ENCODE measurements at places on chromosomes 6 and 20.

DNA sequence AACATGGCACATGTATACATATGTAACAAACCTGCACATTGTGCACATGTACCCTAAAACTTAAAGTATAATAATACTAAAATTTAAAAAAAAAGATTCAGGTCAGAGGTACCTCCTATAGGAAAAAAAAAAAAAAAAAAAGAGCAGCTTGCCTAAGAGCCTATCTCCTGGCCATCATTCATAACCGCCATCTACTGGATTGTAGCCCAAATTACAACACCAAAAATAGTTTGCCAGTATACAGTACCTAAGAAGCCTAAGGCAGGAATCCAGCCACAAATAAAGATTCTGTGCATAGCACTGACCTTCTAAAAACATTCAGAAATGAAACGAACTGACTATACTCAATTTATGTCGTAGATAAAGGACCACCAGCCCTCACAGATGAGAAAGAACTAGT lies 438.4 kb upstream of the ADGRB3 start:
- H3K27me3 ChIP-seq, result no peaks in the 10 kb centered on the region
- no peak overlapping the region for H3K4me3 ChIP-seq
- no peaks in the 10 kb centered on the region for H3K4me1 ChIP-seq
- H3K27ac ChIP-seq, result no peak overlapping the region
- H3K36me3 ChIP-seq, result no peaks in the 10 kb centered on the region

- H3K4me3 ChIP-seq, result peak overlapping the region; percentile 30
- peak; percentile 98 for DNase-seq
- H3K36me3 ChIP-seq, result no peaks in the 10 kb centered on the region
Measured at GRCh38 chr20:47334022-47334551, 22.4 kb downstream of the ZMYND8 start.

GRCh38 chr6:104686550-104687175 lies 173.1 kb downstream of the HACE1 start:
- no peak overlapping the region for H3K4me3 ChIP-seq
- no peaks in the 10 kb centered on the region for H3K27me3 ChIP-seq
- peaks cover 8% of the 10 kb centered on the region for H3K4me1 ChIP-seq
- no peaks in the 10 kb centered on the region for H3K36me3 ChIP-seq
- DNase-seq, result no peak

GRCh38 chr20:59955131-59955796 lies 3.0 kb upstream of the CDH26 start:
- H3K4me1 ChIP-seq, result no peaks in the 10 kb centered on the region
- no peak overlapping the region for H3K4me3 ChIP-seq
- no peak for DNase-seq
- H3K27me3 ChIP-seq, result no peaks in the 10 kb centered on the region
- H3K27ac ChIP-seq, result no peak overlapping the region

- peaks cover 3% of the 10 kb centered on the region for H3K4me1 ChIP-seq
- H3K4me3 ChIP-seq, result no peak overlapping the region
- H3K27me3 ChIP-seq, result peaks cover 16% of the 10 kb centered on the region
- no peaks in the 10 kb centered on the region for H3K36me3 ChIP-seq
- no peak overlapping the region for H3K27ac ChIP-seq
Measured at GRCh38 chr20:47821481-47822100, 36.3 kb upstream of the SULF2 start.

DNA sequence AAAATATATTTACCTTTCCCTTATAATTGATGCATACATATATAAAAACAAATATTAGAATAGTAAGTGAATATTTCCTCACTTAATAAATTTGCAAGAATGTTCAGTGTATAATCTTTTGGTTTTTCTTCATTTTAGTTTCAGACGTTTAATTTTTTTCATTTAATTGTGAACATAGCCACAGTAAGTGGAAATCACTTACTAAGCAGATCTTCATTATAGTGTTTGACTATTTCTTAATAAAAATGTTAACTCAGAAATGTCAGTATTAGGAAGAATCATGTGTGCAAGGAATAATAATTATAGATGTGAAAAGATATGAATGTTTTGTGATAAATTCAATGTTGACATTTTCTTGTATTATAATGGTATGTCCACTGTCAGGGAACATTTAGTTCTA lies 27.4 kb downstream of the STXBP5 start:
- H3K27ac ChIP-seq, result no peak overlapping the region
- no peaks in the 10 kb centered on the region for H3K36me3 ChIP-seq
- no peak for DNase-seq
- H3K27me3 ChIP-seq, result no peaks in the 10 kb centered on the region

GRCh38 chr20:34018166-34018565 lies 24.5 kb downstream of the RALY start:
- no peak for DNase-seq
- no peaks in the 10 kb centered on the region for H3K27me3 ChIP-seq
- no peaks in the 10 kb centered on the region for H3K36me3 ChIP-seq
- peaks cover 16% of the 10 kb centered on the region for H3K4me1 ChIP-seq
- H3K27ac ChIP-seq, result peak overlapping the region; percentile 42

DNA sequence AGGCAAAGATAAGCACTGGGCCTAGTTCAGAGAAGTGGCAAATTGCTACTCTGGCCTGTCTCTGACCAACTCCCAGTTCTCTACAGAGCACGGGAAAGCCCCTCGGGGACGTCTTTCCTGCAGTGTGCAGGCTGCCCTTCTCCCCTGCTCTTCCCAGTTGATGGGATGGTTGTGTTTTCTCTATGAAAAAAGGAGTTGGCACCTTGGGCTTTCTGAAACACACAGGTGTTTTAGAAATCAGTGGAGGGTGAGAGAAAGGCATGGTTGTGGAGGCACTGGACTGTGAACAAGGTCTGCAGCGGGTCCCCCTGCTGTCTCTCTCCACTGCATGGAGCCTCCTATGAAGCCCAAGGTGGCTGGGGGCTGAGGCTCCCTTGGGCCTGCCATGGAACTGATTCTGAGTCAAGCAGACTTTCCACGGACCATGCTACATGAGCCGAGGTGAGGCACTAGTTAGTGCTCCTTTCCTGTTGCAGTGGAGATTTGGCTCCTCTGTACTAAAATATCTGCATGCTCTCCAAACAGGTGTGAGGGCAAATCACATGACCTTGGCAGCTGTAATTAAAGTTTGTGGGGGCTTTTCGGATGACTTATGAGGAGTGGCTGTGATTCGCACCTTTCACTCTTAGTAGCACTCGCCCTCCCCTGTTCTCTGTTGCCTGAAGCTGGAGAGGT lies 16.3 kb downstream of the GTSF1L start:
- no peaks in the 10 kb centered on the region for H3K36me3 ChIP-seq
- H3K27me3 ChIP-seq, result no peaks in the 10 kb centered on the region
- no peak for DNase-seq
- H3K27ac ChIP-seq, result no peak overlapping the region
- no peaks in the 10 kb centered on the region for H3K4me1 ChIP-seq
